ENCODE measurements at places on chromosomes 2 and 18.

DNA sequence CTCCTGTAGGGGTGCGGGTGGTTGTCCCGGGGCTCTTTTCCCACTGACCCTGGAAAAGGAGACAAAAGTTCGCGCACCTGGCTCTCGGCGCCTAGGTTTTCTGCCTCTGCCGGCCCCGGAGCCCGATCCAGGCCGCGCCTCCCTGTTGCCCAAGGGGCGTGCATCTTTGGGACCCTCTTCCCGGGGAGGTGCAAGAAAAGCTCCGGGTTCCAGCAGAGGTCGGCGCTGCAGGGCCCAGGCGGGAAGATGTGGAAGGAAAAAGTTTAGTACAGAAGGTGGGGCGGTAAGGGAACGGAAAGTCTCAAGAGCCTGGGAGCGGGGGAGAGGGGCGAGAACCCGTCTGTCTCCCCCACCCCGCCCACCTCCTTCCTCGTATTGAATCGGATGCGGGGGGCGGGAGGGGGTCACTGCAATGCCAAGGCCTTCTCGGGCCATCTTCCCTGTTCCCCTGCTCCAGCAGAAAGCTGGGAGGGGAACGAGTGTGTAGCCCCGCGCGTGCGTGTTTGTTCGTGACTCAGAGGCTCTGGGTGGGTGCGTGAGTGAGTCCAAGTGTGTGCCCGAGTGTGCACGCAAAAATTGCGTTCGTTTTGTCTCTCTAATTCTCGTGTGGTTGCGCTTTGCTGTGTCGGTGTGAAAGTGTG, 6.3 kb upstream of the EN1 start:
- DNase-seq = no peak

DNA sequence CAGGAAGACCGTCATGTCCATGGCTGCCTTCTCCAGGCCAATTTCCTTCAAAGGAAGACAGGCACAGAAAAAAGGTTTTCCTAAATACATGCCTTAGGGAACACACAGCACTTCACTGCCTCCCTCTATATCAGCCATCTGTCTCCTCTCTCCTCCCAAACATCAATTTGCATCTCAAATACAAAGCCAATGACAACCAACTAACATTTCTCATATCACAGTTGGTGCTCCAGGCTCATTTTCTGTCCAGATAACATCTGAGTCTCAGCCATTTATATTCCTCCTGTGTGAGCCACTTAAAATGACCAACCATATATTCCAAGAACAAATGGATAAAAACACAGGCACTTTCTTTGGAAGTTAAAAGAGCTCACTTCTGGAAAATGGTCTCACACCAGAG, 62.5 kb upstream of the ACAA2 start:
- no peak for DNase-seq

GRCh38 chr2:202335791-202336467, 40.2 kb upstream of the BMPR2 start:
- no peak for DNase-seq

- DNase-seq = no peak
Observed at GRCh38 chr2:71631411-71631931, 178.1 kb downstream of the DYSF start.

- DNase-seq = no peak
Observed at GRCh38 chr2:121617042-121617599, 32.1 kb downstream of the CLASP1 start.

DNA sequence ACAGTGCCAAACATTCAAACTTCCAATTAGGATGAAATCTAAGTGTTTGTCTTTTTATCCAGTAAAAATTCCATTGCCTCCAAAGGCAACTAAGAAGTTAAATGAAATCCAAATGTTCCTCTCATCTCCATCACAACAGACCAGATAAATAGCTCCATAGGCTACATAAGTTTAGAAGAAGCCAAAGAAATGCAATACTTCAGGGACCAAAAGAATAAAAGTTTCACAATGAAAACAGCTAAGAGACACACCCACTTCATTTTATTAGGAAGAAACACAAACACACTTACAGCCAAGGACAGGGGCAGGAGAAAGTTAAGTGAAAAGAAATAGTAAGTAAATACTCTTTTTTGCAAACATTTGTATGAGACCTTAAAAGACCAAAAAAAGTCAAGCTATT, 88.5 kb upstream of the CCDC150 start:
- DNase-seq = no peak

DNA sequence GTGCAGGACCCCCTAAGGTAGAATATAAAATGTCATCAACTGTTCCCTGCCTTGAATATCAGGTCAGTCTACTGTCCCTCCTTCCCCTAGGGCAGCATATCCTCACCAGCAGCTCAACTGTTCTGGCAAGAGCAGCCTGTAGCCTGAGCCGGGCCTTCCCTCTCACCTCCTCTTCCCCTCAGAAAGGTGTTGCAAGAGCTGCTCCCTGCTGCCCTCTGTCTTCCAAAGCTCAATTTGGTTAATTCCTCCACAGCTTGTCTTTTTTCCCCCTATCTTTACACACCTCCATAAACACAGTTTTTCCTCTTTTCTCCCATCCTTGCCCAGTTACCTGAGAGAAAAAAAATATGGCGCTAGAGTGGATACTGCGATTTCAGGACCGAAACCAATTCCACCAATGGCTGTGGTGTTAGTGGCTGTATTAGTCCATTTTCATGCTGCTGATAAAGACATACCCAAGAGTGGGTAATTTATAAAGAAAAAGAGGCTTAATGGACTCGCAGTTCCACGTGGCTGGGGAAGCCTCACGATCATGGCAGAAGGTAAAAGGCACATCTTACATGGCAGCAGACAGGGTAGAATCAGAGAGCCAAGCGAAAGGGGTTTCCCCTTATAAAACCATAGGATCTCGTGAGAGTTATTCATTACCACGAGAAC, 184.7 kb downstream of the MREG start:
- peak; percentile 46 for DNase-seq

Measured in LoVo (cell line).